A549 treated with AZD2906 at 1 μM for 4 hours (cell line): ENCODE measurements at places on chromosomes 16 and 17. TPM values are rescaled to one million over a fixed set of nuclear protein-coding genes. Genes with fewer than 3 reads are reported as not detected.

The ITGAL gene
- 0.07 to 0.18 TPM (median 0.14 TPM) in 5 replicates for total RNA-seq

The MARVELD3 gene
- total RNA-seq: 0.27 to 0.45 TPM (median 0.32 TPM) in 5 replicates

The CNGB1 gene
- 0.06 to 0.20 TPM (median 0.10 TPM) in 5 replicates for total RNA-seq

The KCNH6 gene
- total RNA-seq: not detected in 5 replicates

The ANTKMT gene
- total RNA-seq: 28.7 to 63.4 TPM (median 61.2 TPM) in 5 replicates

The CD2BP2 gene
- total RNA-seq: 63.7 to 70.6 TPM (median 65.1 TPM) in 5 replicates

The DYNLRB2 gene
- 0.30 to 0.37 TPM in 2 of 5 replicates, not detected in the others for total RNA-seq

The PDF gene
- 21.4 to 45.1 TPM (median 41.4 TPM) in 5 replicates for total RNA-seq

The LRRC37A3 gene
- 1.5 to 2.0 TPM (median 1.8 TPM) in 5 replicates for total RNA-seq

The CCL1 gene
- not detected in 5 replicates for total RNA-seq

The COG7 gene
- total RNA-seq: 15.3 to 18.6 TPM (median 17.9 TPM) in 5 replicates

The MEFV gene
- total RNA-seq: 0.02 to 0.05 TPM (median 0.02 TPM) in 3 of 5 replicates, not detected in the others

The PYY gene
- total RNA-seq: 0.08 TPM in 1 of 5 replicates, not detected in the others

The MYO15A gene
- 0.45 to 0.56 TPM (median 0.52 TPM) in 5 replicates for total RNA-seq

The CHST5 gene
- not detected in 5 replicates for total RNA-seq

The IRF8 gene
- total RNA-seq: 0.34 to 0.43 TPM (median 0.37 TPM) in 5 replicates

The ZNF469 gene
- 6.2 to 7.5 TPM (median 7.0 TPM) in 5 replicates for total RNA-seq

The CSNK2A2 gene
- 49.2 to 65.9 TPM (median 51.6 TPM) in 5 replicates for total RNA-seq

The CLEC19A gene
- total RNA-seq: 0.08 to 0.37 TPM (median 0.09 TPM) in 5 replicates

The FBXW10B gene
- 2.0 to 3.3 TPM (median 2.4 TPM) in 5 replicates for total RNA-seq

The CHST4 gene
- 0.06 to 0.13 TPM (median 0.13 TPM) in 3 of 5 replicates, not detected in the others for total RNA-seq

The EVPLL gene
- total RNA-seq: not detected in 5 replicates

The GLP2R gene
- 6.6 to 16.0 TPM (median 8.0 TPM) in 5 replicates for total RNA-seq

The FOXF1 gene
- not detected in 5 replicates for total RNA-seq

The PPY gene
- 0.34 to 0.43 TPM in 2 of 5 replicates, not detected in the others for total RNA-seq

The C16orf87 gene
- total RNA-seq: 5.0 to 8.0 TPM (median 6.5 TPM) in 5 replicates

The OTOA gene
- total RNA-seq: 0.06 to 0.10 TPM (median 0.06 TPM) in 4 of 5 replicates, not detected in the other

The PAM16 gene
- total RNA-seq: 55.3 to 73.4 TPM (median 71.7 TPM) in 5 replicates

The GINS2 gene
- 28.5 to 31.5 TPM (median 30.1 TPM) in 5 replicates for total RNA-seq

The LDHD gene
- 0.29 to 0.98 TPM (median 0.82 TPM) in 5 replicates for total RNA-seq

The ZFHX3 gene
- 8.5 to 12.0 TPM (median 11.2 TPM) in 5 replicates for total RNA-seq

The RND2 gene
- 0.13 to 0.27 TPM (median 0.14 TPM) in 5 replicates for total RNA-seq

The BAIAP2 gene
- total RNA-seq: 123 to 150 TPM (median 144 TPM) in 5 replicates

The CCDC40 gene
- 6.3 to 8.3 TPM (median 7.6 TPM) in 5 replicates for total RNA-seq

The LPCAT2 gene
- total RNA-seq: 4.6 to 5.6 TPM (median 4.7 TPM) in 5 replicates

The KRTAP9-6 gene
- not detected in 5 replicates for total RNA-seq

The RBFOX1 gene
- not detected in 5 replicates for total RNA-seq
